ENCODE measurements at places on chromosomes 7 and 10. TPM values are rescaled to one million over a fixed set of nuclear protein-coding genes. Genes with fewer than 3 reads are reported as not detected.

- no peak for DNase-seq
These were observed 12.6 kb upstream of the DYNC2I1 start for GRCh38 chr7:158843771-158844170.

DNA sequence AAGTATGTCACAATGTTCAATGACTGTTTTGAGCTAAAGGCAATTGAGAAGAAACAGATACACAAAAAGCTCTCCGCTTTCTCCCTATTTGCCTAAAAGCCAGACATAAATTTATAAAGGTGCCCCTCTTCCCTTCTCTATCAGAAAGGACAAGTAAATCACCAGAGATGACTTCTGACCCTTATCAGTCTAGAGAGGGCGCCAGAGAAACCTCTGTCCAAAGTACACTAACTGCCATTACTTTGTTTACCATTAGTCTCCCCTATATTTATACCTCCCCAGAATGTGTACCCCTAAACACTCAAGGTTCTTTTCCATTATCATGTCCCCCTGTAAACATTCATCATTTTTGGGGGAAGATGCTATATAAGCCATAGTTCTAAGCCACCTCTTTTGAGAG, 49.3 kb downstream of the TPK1 start:
- no peak for DNase-seq

PARG gene
- total RNA-seq, result 42.7 TPM

GRCh38 chr10:30215141-30215540, 133.9 kb downstream of the MTPAP start:
- DNase-seq, result peak; percentile 17

DNA sequence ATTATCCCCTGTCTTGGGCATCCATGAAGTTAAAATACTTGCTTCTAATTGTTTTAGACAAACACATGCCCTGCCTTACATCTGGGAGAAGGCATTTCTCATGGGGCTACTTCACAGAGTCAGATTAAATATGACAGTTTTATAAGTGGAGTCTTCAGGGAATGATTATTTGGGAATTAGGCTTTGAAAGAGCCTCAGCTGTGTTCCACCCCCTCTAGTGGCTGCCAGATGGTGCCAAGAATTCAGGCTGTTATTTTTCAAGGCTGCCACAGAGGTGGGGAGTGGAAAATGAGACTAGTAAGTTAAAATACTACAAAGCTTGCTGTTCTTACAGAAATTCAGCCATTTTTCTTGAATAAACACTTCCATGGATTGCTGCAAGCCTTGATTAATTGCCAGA, 45.8 kb upstream of the DNAH11 start:
- peak; percentile 33 for DNase-seq

GRCh38 chr7:56105508-56105907, 768 bp downstream of the CHCHD2 start:
- peak; percentile 87 for DNase-seq

DNA sequence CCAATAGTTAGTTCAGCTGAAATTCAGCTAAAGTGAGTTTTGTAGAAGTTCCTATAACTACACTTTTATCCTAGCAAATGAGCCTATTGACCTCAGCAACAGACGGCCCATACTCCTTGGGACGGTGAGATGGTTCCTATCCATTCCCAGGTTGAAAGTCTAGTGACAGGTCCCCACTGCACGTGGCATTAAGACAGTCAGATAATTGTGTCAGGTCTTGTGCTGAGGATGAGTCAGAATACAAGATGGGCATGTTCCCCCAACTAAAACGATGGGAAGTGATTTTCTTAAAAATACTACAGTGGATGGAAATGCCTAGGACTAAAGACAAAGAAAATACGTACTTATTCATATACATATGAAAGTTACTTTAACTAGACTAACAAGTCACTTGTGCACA, 2.1 kb downstream of the CAV1 start:
- no peak for DNase-seq

DNA sequence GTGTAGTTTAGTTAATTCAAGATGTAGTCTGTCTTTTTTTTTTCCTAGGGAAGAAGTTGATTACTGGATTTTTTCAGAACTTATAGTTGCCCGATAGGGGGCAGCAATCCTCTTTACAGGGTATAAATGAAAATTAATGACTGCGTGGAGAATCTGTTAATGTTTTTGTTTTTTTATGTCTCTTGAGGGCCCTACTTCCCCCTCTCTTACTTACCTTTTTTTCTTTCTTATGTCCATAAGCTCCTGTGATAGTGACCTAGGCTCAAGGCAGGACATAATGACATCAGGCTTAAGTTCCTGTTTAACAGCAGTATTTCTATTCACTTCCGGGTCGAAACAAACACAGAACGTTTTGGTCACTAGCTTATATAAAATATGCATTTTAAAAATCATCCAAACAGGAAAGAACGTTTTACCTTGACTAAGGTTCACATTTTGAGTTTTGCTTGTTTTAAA, 18.8 kb downstream of the CDC123 start:
- DNase-seq, result peak; percentile 73

DNA sequence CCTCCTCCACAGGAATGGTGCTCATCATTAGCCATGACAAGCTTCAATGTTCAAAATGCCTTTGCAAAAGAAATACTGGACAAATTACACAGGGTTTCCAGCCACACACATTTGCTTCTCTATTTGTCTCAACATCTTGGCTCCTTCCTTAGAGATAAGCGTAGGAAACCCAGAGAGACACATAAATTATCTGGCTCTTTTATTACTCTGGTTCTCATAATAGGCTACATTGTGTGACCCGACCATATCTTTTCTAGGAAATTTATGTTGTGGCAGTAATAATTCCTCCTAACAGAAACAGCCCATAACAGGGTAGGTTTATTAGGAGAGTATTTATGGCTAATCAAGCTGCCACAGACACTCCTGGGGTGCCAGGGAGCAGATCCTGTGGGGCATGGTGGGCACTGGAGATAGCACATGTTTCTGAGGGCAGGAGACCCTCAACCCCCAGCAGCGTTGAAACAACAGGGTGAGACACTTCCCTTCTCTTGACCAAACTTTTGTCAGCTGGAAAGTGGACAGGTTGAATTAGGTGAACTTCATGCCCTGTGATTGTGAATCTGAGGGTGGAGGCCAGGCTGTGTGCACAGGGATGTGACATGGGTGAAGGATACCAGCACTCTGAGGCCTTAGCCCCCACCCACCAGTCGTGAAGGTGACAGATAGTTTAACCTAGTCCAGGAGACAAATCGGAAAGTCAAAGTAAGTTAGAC, 295.9 kb upstream of the ZNF32 start:
- DNase-seq, result peak; percentile 28

DNA sequence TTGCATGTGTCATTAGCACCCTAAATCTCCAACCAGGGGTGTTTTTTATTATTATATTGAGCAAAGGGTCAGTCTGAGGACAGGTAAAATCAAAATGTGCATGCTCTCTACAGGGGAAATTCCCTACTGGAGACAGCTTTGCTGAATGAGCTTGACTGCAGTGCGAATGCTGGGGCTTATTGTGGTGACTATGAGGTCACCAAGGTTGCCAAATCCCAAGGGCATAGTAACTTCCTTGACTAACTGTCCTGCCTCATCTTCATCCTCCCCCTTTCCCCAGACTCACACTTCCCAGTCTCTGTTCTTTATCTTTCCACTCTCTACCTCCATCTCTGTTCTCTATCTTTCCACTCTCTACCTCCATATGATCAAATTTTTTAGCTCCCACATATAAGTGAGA, 22.9 kb upstream of the AOC1 start:
- DNase-seq, result no peak

DNA sequence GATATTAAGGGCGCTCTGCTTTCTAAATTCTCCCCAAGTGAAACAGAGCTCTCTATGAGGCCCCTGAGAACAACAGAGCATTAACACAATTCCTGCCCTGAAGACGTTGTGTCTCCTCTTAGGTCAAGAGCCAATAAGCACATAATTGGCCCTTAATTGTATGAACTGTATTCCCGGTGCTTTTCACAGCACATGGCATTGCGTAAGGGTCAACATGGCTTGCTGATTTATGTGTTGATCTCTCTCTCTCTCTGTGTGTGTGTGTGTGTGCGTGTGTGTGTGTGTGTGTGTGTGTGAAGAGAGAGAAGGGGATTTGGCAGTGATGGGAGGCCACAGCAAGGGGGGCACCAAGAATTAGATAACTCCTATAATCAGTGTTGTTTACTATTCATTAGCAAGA, 40.5 kb downstream of the LYZL1 start:
- peak; percentile 52 for DNase-seq

- no peak for DNase-seq
These were observed 3.0 kb downstream of the PI4K2A start for GRCh38 chr10:97643441-97643985.

DNA sequence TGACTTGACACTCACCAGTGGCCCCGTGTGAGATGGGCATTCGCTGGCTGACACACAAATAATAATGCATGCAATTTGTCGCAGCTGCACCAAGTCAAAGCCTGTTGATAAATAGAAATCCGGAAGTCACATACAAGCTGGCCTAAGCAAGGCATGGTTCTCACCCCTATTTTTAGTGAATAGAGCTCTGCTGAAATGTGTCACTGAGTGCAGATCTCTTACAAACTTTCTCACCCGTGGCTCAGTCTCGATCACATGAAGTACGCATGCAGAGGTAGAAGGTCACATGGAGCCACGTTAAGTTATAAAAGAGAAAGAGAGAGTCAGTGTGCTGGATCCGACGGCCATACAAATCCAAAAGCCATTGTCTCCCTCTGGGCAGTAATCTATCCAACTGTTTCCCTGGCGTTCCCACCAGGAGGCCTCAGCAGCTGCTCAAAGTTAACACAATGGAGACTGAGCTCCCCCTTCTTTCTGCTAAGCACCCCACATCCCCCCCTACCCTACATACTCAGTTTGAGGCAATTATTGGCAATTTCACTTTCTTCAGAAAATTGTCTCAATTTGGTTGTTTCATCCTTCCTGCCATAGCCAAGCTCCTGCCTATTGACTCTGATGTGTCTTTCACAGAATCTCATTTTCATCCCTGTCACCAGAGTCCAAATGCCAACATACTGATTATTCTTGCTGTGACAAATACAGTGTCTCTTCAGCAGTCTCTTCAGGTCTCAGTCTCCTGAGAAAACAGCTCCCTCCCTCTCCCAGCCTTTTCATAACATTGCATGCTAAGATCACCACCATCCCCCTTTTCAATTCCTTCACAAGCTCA, 473.3 kb upstream of the NRP1 start:
- DNase-seq, result no peak

- peak; percentile 93 for DNase-seq
These were observed 17.2 kb downstream of the SGPL1 start for GRCh38 chr10:70832852-70833528.

LBX1 gene
- total RNA-seq, result not detected

- DNase-seq, result peak; percentile 37
These were observed 278.5 kb downstream of the DNAJB6 start for GRCh38 chr7:157615101-157615817.

DNA sequence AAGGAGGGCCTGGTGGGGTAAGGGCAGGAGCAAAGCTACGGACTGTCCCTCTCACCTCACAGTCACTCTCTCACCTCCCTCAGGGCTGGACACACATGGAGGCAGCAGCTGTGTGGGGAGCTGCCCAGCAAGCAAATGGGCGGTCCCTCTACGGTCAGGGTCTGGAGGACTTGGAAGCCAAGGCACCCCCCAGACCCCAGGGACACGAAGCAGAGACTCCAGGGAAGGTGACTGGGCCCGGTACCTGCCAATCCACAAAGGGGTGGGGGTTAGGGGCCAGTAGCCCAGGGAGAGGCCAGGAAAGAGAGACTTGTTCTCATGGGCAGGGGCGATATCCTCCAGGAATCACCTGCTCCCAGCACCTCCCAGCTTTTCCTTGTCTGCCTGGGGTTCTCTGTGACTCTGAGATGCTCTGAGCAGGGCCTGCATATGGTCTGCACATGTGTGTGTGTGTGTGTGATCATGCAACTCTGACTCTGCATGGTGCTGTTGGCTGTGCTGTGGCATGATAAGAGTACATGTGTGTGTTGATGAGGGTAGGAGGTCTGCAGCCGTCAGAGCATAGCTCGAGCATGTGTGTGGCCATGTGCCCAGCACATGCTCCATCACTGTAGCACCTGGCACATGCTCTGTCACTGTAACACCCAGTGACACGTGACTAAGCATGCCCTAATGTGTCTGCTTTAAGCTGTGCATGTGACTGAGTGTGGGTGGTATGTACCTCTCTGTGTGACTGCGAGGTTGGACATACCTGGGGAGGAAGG, 4.6 kb upstream of the LDB3 start:
- DNase-seq, result no peak

DNA sequence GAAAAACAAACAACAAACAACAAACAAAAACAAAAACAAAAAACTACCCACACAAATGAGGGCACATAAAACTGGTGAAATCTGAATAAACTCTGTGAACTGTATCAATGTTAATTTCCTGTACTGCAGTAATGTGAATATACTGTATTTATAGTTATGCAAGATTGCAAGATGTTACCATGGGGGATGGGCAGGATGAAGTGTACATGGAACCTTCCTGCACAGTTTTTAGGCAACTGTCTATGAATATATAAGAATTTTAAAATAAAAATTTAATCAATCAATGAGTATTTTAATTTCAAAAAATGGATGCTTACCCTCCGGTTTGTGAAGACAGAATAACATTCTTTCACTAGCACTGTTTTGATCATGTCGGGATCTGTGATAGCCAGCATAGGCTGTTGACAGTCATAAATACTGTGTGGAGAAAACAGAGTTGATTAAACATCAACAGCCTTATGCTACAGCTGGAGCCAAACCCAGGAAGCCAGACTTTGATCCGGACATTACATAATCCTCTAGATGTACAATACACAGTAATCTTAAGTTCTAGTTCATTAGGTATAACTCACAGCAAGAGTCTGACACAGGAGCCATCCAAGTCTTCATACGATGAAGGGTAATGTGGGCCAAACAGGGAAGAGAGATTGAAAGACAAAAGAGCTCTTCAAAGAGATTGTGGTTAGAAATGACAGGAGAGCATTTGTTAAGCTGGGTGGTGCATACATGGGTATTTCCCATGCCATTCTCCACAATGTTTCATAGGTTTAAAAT, 14.8 kb downstream of the CYP3A7 start:
- no peak for DNase-seq

LRRD1 gene
- total RNA-seq, result not detected

DNA sequence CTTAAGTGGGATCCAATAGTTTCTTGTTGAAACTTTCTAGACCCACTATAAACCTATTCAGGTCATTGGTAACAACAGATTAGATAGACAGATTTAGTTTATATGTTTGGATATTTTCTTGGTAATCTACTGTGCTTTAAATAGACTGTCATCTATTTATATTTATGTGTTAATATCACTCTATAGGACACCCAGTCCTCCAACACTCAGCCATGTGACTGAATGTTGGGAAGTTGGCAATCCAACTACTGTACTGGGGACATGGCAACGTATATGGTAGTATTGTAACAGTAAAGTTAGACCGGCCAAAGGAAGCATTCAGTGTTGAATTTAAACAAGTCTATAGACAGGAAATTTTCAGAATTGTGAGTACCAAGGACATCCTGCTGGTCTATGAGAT, 42.6 kb upstream of the HECTD2 start:
- no peak for DNase-seq

CCL24 gene
- total RNA-seq, result not detected

GRCh38 chr7:44325811-44326241, 432 bp upstream of the CAMK2B start:
- no peak for DNase-seq

DNA sequence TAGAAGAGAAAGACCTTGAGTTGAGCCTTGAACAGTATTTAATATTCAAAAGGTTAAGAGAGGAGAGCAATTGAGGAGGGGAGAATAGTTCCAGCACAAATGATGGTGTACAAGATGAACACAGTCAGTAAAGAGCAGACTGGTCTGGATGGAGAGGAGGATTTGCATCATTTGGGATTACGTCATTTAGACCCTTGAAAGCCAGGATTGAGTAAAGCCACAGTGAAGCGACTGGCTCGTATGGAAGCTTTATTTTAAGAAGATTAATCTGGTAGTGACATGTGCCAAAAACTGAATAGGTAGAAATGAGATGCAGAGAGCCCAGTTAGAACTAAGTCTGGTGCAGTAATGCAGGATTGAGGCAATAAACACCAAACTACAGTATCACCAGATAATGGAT, 52.6 kb downstream of the TRUB1 start:
- no peak for DNase-seq
